Activated naive CD4-positive, alpha-beta T cell treated with Interleukin-2 at 50 U/mL for 16 hours (primary cell): ENCODE measurements at places on chromosomes 1 and 21.

DNA sequence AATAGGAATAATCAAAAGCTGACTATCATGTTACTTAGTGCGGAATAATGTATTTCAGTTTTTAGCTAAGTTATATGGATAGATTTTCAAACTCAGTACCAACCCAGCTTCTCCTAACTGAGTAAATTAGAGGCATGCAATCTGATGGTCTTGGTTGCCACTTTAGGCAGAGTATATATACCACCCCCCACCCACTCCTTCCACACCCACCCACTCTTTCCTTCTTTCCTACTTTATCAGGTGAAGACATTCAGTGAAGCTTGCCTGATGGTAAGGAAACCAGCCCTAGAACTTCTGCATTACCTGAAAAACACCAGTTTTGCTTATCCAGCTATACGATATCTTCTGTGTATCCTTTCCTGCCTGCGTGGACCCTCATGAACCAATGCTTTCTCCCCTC is 36.3 kb downstream of the DAP3 start:
- no peak for DNase-seq

GRCh38 chr1:213530611-213531320 is 457.0 kb upstream of the PROX1 start:
- DNase-seq = no peak

GRCh38 chr21:14982336-14982735 is 82.5 kb downstream of the NRIP1 start:
- DNase-seq = no peak

DNA sequence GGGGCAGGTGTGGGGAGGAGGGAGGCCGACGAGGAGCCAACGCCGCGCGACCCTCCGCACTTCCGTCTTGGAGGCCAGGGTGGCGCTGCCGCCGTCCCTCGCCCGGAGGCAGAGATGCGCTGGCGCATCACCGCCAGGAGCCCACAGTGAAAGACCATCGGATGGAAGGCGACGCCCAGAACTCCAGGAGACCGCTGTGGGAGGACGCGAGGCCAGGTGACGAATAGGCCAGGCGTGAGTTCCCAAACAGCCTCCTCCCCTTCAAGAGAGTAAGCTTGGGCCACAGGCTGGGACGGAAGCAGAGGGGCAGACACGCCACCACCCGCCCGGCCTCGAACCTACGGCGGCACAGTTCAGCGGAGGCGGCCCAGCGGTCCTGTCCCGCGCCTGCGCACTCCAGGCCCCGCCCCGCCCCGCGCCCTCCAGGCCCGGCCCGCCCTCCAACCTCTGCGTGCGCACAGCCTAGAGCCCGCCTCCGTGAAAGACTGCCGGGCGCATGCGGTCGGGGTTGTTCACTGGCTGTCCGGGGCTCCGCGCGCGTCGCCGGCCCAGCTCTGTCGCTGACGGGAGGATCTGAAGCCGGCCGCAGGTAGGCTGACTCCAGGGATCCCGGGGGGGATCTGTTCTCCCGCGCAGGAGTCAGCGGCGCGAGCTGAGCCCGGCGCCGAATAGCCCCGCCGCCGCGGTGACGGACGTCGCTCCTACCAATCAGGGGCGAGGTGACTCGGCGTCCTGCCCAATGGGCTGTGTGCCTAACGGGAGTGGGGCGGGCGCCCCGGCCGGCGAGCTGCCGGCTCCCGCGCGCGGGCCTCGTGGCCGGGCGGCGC is at the start of gene CTPS1:
TSS of gene CTPS1 (plus strand) at position 456 of the 827 bp plus-strand sequence. CDS start 3,595 bp downstream, outside the sequence.
- DNase-seq = peak; percentile 96

GRCh38 chr1:178500936-178501554 is 4.3 kb upstream of the CLEC20A start:
- no peak for DNase-seq

GRCh38 chr1:100931716-100932115 is 35.8 kb downstream of the SLC30A7 start:
- no peak for DNase-seq

DNA sequence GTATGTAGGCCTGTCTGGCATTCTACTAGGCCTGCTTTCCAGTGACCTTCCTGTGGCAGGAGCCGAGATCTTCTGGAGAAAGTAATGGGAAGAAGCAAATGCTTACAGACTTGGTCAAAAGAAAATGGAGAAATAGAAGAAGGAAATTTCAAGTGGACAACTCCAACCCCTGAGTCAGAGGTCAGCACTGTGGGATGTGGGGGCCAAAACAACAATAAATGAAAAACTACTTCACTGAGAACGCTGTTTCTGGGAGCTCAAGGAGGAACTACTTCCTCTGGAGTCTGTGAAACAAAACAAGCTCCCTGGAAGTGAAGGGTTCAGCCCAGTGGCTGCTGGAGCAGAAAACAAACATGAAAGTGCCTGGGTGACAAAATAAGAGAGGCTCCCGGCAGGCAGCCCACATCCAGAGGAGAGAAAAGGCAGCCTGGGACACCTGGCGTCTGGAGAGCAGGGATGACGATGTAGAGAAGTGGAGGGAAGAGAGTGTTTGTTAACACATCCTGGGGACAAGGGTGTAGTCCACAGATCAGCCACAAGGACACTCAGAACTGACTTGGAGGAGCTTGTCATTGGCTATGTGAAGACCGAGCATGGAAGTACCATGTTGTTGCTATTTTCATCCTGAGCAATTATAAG is 355.2 kb downstream of the SMYD3 start:
- no peak for DNase-seq

DNA sequence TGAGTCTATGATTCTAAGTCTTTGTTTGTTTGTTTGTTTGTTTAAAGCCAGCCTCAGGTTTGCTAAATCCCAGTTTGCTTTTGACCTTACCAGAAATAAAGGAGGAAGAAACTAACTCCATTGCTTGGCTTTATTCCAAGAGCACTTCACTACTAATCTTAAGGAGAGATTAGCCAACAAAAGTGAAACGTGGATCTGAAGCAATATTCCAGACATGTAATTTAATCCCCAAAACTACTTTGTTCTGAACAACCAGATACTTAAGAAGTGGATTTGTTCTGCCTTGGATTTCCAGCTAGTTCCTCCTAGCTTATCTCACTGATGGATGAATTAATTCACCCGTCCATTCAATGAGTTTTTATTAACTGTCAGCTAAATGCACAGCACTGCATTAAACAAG is 15.9 kb upstream of the CEP350 start:
- no peak for DNase-seq

- no peak for DNase-seq
These were observed 75.6 kb downstream of the XCL2 start for GRCh38 chr1:168468042-168468809.

DNA sequence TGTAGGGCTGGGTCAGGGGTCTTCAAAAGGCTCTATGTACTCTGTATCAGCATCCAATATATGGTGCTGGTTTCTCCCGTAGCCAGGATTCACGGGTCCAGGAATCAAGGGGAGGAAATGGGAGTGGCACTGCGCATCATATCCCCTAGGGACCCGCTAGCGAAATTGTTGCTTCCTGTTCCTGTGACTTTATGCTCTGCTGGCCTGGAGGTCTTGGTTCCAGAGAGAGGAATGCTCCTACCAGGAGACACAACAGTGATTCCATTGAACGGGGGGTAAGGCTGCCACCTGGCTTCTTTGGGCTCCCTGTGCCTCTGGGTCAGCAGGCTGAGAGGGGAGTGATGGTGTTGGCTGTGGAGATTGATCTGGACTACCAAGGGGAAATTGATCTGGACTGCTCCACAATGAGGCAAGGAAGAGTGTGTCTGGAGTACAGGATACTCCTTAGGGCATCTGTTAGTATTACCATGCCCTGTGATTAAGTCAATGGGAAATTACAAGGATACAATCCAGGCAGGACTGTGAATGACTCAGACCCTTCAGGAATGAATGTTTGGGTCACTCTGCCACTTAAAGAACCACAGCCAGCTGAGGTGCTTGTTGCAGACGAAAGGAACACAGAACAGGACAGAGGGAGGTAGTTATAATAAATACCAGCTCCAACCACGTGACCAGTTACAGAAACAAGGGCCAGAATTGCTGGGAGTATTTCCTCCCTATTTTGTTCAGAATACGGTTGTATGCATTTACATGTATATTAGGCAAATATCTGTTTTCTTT is 10.2 kb downstream of the SPSB1 start:
- no peak for DNase-seq

GRCh38 chr21:32782698-32783097 is 11.1 kb upstream of the PAXBP1 start:
- no peak for DNase-seq

GRCh38 chr1:28458237-28459228 is 47.3 kb upstream of the RCC1 start:
- no peak for DNase-seq

DNA sequence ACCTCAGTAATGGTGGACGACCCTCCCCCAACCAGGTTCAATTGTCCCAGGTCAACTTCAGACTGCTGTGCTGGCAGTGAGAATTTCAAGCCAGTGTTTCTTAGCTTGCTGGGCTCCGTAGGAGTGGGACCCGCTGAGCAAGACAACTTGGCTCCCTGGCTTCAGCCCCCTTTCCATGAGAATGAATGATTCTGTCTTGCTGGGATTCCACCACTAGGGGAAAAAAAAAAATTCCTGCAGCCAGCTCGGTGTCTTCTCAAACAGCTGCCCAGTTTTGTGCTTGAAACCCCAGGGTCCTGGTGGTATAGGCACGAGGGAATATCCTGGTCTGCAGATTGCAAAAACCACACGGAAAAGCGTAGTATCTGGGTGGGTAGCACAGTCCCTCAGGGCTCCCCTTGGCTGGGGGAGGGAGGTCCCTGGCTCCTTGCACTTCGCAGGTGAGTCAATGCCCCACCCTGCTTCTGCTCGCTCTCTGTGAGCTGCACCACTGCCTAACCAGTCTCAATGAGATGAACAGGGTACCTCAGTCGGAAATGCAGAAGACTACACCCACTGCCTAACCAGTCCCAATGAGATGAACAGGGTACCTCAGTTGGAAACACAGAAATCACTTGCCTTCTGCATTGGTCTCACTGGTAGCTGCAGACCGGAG is 41.5 kb downstream of the GBP6 start:
- DNase-seq = no peak

DNA sequence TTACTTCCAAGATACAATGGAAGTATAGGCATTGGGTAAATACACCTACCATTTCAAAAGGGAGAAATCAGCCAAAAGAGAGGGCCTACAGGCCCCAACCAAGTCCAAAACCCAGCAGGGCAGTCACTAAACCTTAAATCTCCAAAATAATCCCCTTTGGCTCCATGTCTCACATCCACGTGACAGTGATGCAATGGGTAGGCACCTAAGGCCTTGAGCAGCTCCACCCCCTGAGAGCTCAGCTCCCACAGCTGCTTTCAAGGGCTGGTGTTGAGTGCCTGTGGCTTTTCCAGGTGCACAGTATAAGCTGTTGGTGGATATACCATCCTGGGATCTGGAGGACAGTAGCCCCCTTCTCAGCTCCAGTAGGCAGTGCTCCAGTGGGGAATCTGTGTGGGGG is 72.5 kb downstream of the UROD start:
- no peak for DNase-seq

- DNase-seq = no peak
These were observed 83.2 kb downstream of the PLPP3 start for GRCh38 chr1:56496158-56496557.

GRCh38 chr1:206878456-206878855 is 13.0 kb downstream of the IL20 start:
- DNase-seq = no peak

GRCh38 chr21:36103434-36103833 is 31.4 kb upstream of the CBR3 start:
- DNase-seq = no peak

DNA sequence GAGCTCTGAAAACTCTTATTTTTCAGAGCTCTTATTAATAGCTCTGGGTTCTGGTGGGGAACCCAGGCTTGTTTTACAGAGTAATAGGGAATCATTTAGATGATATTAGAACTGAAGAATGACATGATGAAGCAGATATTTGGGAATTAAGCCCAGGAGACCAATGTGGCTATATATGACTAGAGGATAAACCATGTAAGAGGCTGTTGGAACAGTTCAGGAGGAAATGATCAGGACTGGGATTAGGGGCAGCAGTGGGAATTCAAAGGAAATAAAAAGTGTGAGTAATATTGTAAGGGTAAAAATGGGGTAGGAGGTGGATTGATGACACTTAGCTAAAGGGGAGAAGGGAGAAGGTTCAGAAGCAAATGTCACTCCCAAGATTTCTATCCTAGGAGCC is 58.6 kb downstream of the GIPC2 start:
- no peak for DNase-seq

GRCh38 chr1:99207216-99207615 is 57.1 kb upstream of the PLPPR4 start:
- no peak for DNase-seq

- peak; percentile 42 for DNase-seq
These were observed 587.3 kb downstream of the PTPRC start for GRCh38 chr1:199226163-199226562.

DNA sequence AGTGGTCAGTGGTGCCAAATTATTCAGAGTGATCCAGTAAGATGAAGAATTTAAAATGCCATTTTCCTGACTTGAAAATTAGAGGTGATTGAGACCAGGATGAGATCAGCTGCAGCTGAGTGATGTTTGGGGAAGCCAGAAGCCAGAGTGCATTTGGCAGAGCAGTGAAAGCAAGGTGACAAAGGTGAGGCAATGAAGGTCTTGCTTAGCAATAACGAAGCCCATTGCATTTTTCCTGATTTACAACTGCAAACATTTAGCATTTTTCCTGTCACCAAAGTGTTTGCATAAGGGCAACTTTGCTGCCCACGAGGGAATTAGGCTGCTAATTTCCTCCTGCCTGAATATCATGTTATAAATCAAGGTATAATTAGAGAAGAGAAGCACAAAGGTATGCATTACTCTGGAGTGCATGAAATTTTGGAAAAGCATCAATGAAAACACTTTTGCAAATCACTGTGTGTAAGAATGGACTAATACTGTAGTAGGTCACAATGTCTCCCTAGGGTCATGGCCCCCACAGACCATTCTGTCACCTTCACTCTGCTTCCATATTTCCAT is 188.2 kb upstream of the LYPLAL1 start:
- no peak for DNase-seq

GRCh38 chr1:165894591-165894990 is 67.2 kb downstream of the UCK2 start:
- DNase-seq = no peak

- DNase-seq = peak; percentile 75
These were observed 704 bp upstream of the CRABP2 start for GRCh38 chr1:156705918-156706656.

DNA sequence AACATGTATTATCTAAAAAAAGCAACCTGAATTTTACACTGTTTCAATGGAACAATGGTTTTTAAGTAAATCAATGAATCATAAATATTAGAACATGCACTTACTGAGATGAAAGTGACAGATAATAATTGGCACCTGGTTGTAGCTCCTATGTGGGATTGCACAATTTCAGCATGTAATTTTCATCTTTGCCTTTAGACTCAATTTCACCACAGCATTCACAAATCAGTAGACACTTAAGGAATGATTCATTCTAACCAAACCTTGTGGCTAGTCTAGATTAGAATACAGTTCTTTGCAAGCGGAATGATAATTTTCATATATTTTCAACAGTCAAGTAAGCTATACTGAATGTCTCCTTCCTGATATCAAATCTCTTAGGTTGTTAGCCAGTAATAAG is 853.4 kb downstream of the KCNT2 start:
- no peak for DNase-seq
